ENCODE measurements at places on chromosomes 12 and 14.

DNA sequence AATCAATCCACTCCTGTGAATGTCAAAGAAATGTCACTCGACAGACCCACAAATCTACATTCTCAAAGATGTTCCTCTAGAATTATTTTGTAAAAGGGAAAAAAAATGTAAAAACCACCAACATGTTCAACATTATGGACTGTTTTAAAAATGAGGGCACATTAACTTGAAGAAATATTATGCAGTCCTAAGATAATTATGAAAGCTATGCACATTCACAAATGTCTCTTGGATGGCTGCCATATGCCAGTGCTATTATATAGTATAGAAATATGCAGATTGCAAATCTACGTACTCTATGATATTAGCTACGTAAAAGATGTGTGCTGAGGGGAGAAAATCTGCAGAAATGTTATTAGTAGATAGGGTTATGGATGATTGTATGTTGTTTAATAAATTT is 334.2 kb downstream of the BMP4 start:
- DNase-seq: no peak

DNA sequence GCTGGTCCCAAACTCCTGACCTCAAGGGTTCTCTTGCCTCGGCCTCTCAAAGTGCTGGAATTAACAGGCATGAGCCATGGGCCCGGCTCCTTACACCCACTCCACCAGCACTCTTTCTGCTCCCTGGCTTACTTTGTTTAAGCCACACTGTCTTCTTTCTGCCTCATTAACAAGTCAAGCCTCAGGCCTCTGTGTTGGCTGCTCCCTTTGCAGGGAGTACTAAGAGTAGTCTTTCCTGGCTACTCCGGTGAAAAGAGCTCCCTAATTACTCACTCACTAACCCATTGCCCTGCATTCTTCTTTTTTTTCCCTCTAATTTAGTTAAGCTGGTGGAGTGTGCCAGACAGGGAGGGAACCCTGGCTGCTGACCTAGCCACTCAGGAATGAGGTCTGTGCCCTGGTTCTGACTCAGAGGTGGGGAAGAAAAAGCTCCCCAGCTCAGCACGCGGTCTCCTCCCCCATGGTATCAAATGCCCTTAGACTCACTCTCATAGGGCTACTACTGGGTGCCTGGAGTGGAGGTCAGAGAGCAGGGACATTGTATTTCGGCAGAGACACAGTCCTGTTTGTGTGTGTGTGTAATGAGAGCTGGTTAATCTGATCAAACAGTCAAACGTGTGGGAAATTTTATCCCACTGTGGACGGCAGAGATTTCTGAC is 19.8 kb downstream of the GALNT6 start:
- no peak for DNase-seq

- no peak for DNase-seq
Observed at GRCh38 chr14:50801706-50802105, 29.3 kb downstream of the NIN start.

DNA sequence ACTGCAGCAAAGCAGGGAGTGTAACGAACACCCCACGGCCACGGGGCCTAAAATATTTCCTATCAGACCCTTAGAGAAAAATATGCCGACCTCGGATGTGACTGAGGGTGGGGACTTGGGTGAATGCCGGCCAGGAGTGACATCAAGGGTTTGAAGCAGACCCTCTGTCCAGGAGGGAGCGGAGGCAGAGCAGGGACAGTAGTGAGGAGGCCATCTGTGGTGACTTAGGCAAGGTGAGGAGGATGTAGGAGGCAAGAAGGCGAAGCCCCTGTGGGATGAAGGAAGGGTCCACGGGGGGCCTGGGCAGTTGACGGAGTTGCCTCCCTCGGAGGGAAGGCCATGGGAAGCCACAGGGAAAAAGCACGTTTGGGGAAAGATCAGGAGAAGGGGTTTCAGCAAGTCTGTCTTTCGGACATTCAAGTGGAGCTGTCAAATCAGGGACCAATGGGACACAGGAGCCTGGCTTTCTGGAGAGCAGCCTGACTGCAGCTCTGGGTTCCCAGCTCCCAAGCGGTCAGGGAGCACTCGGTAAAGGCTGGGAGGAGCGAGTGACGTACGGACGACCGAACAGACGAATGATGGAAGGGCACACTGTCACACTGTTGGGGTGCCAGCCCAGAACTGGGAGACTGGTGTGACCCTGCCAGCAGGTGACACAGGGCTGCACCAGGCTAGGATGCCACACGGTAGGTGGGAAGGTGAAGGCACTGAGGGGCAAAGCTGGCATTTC is 74.3 kb downstream of the MOK start:
- DNase-seq: no peak

GRCh38 chr14:99706107-99706900 is 22.2 kb downstream of the CYP46A1 start:
- DNase-seq: no peak

DNA sequence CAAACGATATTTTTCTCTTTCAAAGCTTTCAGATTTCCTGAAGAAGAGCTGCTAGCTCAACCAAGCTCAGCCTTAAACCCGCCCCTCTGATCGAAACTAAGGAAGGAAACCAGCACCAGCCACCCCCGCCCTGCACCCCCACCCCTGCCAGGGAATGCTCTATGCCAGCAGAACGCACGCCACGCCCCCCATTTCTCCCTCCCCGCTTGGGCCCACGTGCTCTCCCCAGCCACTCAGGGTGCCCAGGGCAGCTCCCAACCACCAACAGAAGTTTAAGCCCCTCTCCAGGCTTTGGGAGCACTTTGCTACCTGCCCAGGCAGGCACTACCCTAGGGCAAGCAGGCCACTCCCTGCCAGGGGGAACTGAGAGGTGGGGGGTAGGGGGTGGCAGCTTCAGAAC is 18.8 kb upstream of the KRT78 start:
- DNase-seq: no peak

DNA sequence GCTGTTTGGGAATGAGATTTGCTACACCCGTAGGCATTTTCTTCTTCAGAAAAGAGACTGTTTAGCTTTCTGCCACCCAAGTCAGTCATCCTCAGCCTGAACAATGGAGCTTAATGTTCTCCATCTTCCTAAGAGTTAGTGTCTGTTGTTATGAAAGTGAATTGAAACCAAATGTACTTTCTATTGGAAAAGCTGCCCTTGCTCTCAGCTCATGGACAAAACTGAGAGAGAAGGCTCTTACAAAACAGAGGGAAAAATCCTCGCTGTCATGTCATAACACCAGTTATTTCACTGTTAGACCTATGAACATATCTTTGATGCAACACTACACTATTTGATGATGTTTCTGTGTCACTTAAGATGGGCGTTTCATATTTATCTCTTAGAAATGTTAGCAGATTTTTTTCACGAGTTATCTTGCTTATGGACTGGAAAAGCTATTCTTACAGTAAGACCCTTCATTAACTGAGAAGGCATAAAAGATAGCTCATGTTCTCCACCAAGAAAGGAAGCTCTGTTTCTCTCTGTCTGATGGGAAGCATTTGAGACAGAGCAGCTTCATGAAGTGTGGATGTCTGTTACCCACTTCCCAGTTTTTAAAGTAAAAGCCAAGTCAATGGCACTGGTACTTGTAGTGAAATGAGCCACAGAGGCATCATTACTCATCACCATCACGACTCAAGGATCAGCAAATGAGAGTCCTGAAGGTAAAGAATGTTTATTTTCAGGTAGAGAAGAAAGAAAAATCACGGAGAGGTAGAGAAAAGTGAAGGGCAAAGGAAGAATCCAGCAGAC is 483.9 kb downstream of the ZFP36L1 start:
- DNase-seq: peak; percentile 46

- DNase-seq: no peak
Observed at GRCh38 chr14:81450100-81450531, 50.0 kb upstream of the STON2 start.

DNA sequence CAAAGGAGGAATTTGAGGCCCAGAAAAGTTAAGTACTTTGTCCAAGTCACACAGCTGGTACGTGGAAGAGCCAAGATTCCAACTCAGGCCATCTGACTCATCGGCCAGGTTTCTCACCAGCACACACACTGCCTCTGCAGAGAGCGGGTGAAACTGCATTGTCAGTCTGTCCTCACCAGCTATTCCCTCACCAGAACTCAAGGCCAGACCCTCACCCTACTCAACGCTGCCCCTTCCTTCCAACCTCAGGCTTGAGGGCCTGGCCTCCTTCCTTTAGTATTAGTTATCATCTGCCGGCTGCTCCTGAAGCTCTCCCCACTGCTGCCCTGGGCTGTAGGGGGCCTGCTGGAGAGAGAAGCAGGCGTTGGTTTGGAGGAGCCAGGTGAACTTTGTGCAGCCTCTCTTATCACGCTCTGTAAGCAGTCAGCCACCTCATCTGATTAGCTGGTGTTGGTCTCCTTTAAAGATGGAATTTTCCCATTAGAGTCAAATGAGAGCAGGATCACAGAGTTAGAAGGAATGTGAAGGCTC is 16.6 kb upstream of the PLEK2 start:
- DNase-seq: no peak

DNA sequence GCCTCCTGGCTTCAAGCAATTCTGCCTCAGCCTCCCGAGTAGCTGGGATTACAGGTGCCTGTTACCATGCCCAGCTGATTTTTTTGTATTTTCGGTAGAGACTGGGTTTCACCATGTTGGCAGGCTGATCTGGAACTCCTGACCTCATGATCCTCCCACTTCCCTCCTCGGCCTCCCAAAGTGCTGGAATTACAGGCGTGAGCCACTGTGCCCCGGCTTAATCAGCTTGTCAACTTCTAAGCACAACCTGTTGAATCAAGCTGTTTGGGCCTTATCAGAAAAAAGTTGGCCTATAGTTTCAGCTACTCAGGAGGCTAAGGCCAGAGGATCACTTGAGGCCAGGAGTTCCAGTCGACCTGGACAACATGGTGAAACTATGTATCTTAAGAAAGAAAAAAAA is 7.9 kb downstream of the MARK3 start:
- DNase-seq: no peak

- DNase-seq: peak; percentile 25
Observed at GRCh38 chr12:28172434-28173030, 17.7 kb upstream of the CCDC91 start.

All from GM12865 (cell line).